Stromal cell of bone marrow (primary cell): ENCODE measurements at places on chromosomes 2 and 18.

- no peak for DNase-seq
Observed at GRCh38 chr2:224400886-224401632, 848 bp downstream of the FAM124B start.

GRCh38 chr2:106065983-106066820, 127.9 kb downstream of the UXS1 start:
- DNase-seq, result no peak

GRCh38 chr2:203718087-203718486, 11.6 kb downstream of the CD28 start:
- no peak for DNase-seq

DNA sequence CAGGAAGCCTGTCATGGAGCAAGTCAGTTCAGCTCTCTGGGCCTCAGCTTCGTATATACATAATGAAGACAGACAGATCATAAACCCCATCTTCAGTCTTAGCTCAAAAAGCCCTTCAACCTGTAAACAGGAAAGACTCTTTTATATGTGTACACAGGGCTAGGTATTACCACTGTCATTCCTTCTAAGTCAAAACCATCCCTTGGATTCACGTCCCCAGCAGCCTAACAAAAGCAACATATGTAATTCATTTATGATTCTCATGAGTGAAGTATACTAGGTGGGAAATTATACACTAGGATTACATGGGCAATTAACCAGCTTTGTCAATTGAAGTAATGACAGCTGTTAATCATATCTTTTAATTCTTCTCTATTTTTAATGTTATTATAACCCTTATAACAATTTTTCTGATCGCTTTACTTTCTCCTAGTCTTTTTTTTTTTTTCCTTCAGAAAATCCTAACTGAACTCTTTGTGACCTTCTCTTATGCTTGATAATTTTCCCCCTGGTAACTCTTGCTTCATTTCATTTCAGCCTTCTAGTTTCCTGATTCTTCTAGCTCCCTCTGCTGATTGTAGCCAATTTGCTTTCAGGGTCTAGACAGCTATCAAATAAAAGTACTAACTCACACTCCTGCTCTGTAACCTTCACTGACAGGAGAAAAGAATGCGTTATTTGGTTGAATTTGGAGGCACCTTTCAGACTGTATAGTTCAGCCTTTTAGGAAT, 99.7 kb downstream of the RBM43 start:
- DNase-seq, result peak; percentile 78

- DNase-seq, result no peak
Observed at GRCh38 chr2:22355816-22356433, 1029.1 kb upstream of the KLHL29 start.

- DNase-seq, result no peak
Observed at GRCh38 chr2:99811544-99811943, 321.7 kb upstream of the REV1 start.

GRCh38 chr2:240246173-240246820, 105.8 kb upstream of the OTOS start:
- DNase-seq, result no peak

- DNase-seq, result no peak
Observed at GRCh38 chr2:205656461-205656860, 25.8 kb upstream of the NRP2 start.

- no peak for DNase-seq
Observed at GRCh38 chr2:68487773-68488355, 20.5 kb downstream of the APLF start.

GRCh38 chr18:55283309-55283708, 304.7 kb downstream of the TCF4 start:
- DNase-seq, result no peak

GRCh38 chr2:174607989-174608865, 10.6 kb upstream of the WIPF1 start:
- no peak for DNase-seq

DNA sequence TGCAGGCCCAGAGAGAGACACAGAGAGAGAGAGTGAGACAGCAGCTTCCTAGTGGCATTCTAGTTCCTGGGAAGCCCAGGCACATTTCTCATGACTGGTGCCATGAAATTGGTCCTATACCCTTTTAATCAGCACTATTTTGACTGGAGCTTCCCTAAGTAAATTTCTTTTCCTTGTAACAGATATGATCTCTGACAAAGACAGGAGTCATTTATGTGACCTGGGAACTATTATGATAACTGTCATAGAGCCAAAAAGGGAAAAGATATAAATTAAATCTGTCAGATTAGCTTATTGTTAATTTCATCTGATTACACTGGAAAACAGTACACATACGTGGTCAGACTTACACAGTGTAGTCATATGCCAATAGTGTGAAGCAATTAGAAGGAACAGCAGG, 161.3 kb upstream of the HNRNPA3 start:
- DNase-seq, result no peak
